IPS DF 19.7 (cell line): ENCODE measurements at places on chromosomes 6 and 20.

GRCh38 chr6:129501740-129502660 is 208.0 kb downstream of the ARHGAP18 start:
- no peak for DNase-seq

- no peak for DNase-seq
These were observed 3.2 kb upstream of the RFPL4B start for GRCh38 chr6:112343977-112344376.

DNA sequence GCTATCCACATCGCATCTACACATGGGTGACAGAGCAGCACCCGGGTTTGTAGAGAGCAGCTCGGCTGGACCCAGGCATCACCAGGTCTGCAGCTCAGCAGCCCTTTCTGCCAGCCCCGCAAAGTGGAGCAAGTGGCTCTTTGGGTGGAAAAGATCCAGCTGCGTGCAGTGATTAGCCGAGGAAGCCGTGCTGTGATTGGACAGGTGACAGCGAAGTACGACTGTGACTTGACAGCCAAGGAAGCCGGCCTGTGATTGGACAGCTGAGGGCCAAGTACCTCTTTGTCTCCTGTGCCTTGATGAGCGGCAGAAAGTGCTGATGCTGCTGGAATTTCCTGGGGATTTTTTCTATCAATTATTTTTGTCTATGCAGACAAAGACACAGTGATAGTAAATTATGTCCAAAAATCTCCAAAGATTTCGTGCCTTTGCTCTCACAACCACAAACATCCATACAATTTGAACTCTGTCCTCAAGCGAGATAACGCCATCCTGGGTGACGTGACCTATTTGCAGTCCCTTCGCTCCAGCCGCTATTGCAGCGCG is 62.3 kb upstream of the GPR31 start:
- no peak for DNase-seq

GRCh38 chr6:39822846-39823815 is 31.0 kb downstream of the DAAM2 start:
- DNase-seq, result no peak

DNA sequence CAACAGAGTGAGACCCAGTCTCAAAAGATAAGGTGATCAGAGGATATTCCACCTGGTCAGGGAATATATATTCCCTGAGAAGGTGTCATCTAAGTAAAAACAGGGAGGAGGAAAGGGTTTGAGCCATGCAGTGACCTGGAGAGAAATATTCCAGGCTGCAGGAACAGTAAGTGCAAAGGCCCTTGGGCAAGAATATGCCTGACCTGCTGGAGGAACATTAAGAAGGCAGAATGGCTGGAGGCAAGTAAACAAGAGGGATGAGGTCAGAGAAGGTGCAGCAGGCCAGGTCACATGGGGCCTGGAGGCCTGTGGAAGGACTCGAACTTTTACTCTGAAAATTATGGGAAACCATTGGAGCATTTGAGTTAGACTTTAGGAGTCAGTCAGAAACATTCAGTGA is 6.7 kb downstream of the DEF6 start:
- DNase-seq, result no peak

- no peak for DNase-seq
These were observed 15.4 kb upstream of the SLC22A16 start for GRCh38 chr6:110491644-110492317.

DNA sequence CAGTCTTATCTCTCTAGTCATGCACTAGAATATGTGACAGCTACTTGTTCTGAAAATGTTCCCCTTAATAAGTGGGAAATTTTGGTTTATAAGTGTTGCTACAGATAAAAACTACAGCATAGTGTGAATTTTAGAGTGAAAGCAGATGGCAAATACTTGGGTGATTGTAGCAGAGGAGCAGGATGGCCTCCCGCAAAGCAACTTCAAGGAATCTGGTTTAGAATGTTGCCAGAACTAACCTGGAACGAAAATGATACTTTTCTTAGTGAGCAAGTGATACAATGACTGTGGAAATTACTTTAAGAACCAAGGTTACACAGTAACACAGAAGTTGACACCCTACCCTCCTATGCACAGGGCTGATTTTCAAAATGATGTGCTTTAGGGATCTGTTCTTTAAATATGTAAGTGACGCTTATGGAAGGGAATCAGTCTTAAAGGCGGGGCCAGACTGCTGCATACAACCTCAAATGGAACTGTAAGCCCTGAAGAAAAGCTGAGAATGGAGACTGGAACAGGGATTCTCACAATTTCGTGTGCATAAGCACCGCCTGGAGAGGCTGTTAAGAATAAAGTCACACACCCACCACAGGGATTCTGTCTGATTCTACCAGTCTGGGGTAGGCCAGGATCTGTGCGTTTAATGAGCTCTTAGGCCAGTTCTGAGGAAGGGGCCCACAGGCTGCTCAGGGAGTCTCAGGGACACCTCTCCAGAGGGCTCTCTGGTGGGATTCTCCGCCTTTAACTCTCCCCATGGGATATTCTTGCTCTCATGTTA is 97.9 kb downstream of the FYN start:
- no peak for DNase-seq

- DNase-seq, result no peak
These were observed 98.9 kb upstream of the ZNF217 start for GRCh38 chr20:53692465-53693067.

DNA sequence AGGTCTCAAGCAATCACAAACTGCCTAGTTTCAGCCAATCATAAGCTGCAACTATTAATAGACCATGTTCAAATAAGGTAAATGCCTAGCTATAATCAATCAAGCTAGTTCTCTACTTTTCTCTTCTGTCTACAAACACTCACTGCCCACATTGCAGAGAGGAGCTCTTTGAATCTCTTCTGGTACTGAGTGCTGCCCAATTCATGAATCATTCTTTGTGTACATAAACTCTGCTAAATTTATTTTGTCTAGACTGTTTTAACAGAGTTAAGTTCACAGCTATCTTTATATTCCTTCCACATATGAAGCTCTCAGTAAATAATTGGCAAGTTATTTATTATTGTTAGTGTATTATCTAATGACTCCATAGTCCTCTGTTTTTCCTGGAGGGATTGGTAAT is 411.0 kb downstream of the EPHA7 start:
- no peak for DNase-seq

GRCh38 chr6:81606965-81607381 is 145.5 kb downstream of the TENT5A start:
- DNase-seq, result no peak

GRCh38 chr6:13436399-13437217 is 50.8 kb downstream of the GFOD1 start:
- DNase-seq, result no peak

GRCh38 chr20:36121981-36122930 is 32.3 kb upstream of the EPB41L1 start:
- DNase-seq, result no peak

DNA sequence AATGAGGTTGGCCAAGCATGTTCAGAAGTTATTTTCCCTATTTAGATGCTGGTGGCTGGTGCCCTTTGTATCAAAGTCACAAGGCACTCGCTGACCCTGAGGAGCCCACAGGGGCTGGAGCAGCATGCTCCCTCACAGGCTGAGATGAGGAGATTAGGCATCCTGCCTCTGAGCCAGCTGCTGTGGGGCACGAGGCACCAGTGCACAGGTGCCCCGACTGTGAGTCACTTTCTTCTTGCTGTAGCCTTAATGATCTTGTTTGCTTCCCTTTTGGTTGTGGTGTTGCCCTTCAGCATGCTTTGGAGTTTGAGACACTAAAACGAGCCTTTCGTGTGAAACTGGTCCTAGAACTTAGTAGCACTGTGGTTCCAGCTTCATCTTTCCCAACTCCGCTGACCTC is 4.3 kb downstream of the PSMG4 start:
- DNase-seq, result no peak

DNA sequence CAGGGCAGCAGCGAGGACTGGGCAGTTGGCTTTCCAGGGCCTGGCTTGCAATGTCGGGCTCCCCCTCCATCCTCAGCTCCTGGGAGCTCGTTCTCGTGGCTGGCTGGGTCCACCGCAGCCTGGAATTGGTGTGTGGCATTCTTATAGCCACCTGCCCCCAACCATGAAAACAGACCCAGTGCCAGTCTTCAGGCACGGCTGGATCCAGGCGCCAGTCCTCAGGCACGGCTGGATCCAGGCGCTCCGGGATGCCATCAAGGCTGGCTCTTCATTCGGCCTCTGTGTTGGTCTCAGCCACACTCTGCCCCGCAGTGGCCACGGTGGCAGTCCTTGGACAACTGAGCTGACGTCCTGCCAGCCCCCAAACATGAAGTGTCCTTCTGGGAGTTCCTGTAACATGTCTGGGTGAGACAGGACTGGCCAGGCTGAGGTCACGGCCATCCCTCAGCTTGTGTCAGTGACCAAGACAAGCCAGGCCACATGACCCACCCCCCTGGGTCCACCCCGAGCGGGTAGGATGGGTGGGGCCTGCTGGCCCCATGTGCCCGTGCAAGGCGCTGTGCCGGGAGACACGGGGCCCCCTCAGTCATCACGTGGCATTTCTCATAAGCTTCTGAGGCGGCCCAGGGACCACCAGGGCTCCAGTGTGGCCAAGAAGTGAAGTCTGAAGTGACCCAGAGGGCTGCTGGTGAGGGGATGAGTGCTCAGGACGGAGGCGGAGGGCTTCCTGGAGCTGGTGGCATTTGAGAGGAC is 99.0 kb downstream of the TAF4 start:
- DNase-seq, result no peak

GRCh38 chr6:119683031-119683430 is 333.5 kb upstream of the MAN1A1 start:
- DNase-seq, result no peak

DNA sequence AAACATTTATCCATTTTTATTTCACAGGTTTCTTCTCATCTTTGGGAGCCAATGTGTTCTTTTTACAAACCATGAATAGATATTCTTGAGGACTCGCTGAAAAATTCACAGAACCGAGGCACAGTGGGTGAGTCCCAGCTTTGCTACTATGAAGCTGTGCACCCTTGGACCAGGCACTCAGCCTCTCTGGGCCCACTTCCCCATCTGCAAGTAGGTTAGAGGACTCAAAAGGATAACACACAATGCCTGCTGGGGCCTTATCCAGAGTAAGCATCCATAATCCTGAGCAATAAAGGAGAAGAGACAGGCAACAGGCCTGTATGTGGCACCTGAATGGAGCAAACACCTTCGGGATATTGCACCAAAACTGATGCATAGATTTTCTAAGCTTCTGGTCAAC is 153.3 kb downstream of the PREX1 start:
- no peak for DNase-seq

- peak; percentile 78 for DNase-seq
These were observed at the start of gene ELOVL4 for GRCh38 chr6:79947191-79948186. TSS of gene ELOVL4 (minus strand) at chr6:79947553. CDS start at chr6:79947279, 274 bp downstream.

DNA sequence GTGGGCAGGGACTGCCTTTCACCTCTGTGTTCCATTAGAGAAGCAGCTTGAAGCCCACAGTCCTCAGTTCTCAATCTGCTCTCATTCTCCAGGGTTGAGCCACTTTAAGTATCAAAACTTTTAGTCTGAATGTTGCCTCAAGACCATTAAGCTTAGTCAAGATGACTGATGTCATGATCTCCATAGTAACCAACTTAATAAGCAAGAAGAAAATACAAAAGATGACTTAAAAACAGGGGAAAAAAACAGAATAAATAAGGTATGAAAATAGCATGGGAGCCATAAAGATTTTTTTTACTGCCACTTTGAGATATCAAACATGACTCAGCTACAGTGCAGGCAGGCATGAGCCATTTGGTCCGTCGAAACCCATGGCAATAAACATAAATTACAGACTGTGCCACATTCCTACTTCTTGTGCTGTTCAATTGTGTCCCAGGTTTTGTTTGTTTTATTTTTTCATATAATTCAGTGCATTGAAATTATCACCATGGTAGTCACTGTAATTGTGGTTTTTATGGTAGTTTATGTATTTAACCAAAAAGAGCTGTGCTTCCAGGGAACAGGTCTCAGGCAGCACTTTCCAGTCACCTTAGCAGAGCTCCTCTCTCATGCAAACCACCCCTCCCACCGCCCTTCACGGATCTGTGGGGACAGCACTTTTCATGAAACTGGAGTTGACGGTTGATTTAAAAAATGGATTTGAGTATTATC is 156.5 kb upstream of the INSM1 start:
- DNase-seq, result no peak

DNA sequence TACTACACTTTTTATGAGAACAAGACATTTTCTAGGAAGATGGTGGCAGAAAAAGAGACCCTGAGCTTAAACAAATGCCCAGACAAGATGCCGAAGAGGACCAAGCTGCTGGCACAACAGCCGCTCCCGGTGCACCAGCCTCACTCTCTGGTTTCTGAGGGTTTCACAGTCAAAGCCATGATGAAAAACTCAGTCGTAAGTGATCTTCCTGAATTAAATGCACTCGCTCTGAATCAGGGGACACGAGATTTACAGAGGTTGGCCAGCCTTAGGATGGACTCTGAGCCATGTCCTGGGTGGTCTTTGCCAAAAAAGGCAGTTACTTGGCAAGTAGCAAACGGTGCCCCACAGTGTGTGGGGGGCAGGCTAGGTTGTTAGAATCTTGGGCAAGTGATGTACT is 423 bp downstream of the PACRG start:
- DNase-seq, result no peak

GRCh38 chr6:140208286-140208685 is 833.8 kb upstream of the CITED2 start:
- no peak for DNase-seq
